Right lung (tissue), 10 donors: ENCODE measurements at places on chromosomes 3 and 15.
A peak's percentile ranks its signal among the peaks of the same experiment; 100 is the strongest.

- no peak for DNase-seq
Observed at GRCh38 chr3:76585794-76586392, 454.0 kb upstream of the ROBO2 start.

GRCh38 chr15:71195242-71195641 is 80.0 kb downstream of the THSD4 start:
- no peak for DNase-seq

DNA sequence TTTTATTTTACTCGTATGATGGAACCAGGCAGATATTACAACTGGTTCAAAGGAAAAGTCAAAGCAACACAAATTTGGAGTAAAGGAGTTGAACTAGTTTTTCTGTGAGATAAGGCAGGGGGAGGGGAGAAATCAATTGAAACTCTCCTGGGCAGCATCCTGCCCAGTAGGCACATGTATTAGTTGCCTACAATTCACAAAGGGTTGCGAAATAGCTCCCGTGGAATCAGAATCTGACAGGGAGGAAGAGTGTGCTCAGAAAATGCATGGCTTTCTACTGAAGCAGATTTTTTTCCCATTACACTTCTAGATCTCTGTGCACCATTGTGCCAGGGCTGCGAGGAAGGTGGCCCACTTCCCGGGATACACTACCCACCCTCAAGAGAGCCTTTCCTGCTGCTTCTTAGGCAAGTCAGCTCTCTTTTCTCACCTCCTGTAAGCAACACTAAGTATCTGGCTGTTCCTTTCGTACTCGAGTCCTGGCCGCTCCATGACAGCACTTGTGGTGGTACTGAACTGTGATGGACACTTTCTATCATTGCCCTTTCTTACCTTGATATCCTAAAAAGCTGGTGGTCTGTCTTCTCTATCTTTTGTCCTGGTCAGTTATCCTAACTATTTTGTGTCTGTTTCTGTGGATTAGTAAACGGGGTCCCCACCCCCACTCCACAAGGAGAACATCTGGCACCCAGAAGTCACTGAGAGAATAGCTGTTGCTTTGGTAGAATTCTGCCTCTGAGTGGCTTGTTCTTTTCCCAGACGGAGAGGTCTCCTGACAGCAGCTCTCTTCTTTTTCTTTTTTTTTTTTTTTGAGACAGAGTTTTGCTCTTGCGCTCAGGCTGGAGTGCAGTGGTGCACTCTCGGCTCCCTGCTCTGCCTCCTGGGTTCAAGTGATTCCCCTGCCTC is 74.8 kb downstream of the RPL39L start:
- DNase-seq: peak; percentile 26

DNA sequence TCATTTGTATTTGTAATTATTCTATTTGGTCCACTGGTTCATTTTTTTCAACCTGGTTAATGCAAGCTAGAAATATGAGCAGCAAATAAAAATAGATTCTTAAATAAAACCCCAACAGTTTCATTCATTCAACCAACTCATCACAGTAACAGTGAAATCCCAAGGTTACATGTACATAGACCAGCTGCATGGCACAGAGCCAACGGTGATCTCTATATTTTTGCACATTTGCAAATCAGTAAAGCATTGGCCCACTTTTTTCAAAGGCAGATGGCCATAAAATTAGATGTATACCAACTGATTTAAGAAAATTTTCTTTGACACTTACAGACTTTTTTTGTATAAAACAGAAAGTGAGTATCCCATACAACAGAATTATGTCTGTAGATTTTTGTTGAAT is 49.3 kb downstream of the STRIT1 start:
- DNase-seq: peak; percentile 5

GRCh38 chr3:115671761-115672455 is 48.6 kb downstream of the GAP43 start:
- no peak for DNase-seq

DNA sequence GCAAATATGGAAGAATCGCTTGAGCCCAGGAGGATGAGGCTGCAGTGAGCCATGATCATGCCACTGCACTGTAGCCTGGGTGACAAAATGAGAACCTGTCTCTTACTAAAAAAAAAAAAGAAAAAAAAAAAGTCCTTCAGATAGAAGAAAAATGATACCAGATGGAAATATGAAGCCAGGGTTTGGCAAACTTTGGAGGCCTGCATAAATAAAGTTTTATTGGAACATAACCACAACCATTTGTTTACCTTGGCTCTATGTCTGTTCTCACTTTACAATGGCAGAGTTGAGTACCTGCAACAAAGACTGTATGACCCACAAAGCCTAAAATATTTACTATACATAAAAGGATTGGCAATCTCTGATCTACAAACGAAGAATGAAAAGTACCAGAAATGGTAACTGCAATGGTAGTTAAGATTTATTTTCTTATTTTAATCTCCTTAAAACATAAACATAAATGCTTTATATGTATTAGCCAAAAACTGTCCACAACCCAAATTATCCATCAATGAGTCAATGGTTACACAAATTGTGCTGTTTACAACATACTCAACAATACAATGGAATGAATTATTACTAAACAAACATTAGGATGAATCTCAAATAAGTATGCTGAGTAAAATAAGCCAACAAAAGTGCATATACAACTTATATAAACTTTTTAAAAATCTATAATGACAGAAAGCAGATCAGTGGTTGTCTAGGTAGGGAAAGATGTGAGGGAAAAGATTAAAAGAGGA is 41.8 kb downstream of the GOLGB1 start:
- no peak for DNase-seq

GRCh38 chr3:72996473-72997333 is at the start of gene PPP4R2:
Gene PPP4R2, plus strand, starts transcription at chr3:72996811. Its CDS starts 227 bp downstream, at chr3:72997038.
- DNase-seq: peak; percentile 91

DNA sequence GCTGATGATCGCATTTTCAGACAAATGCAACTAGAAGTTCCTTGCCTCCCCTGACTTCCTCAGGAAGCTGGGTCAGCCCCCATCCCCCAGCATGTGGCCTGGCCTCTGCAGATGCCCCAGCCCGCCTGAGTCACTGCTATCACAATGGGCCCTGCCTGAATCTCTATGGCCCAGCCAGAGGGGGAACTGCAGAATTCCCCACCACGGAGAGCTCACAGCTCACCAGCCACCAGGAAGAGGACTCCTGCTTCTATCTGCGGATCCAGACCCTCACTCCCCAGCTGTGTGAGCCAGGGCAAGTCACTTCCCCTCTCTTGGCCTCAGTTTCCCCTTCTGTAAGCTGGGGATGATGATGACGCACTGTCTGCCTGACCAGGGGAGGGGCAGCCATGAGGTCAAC is 6.9 kb downstream of the PLXND1 start:
- no peak for DNase-seq

DNA sequence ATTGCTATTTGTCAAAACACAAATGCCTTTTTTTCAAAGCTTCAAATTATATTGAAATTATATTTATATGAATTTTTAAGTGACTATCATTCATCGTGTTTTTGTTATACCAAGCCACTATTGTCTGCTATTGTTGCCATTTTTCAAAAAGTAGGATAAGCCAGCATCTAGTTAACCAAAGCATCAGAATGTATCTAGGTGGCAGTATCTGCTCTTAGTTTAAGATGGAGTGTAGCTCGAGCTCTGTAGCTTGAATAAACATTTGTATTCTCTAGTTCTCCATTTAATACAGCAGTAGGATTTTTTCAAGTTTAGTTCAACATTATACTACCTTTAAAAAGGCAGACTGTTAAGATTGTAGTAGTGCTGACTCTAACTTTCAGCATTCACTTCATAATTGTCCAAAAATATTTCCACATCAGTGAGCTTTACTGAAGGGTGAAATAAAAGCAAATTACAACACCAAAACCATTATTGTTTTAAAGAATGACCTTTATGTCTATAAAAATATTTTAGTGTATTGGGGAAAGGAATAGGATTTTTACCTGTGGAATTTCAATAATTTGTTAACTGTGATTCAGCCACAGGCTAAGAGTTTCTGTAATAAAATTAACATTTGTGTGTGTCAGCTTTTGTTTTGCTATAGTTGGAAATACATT is 19.6 kb upstream of the C15orf61 start:
- no peak for DNase-seq

GRCh38 chr15:81957698-81958097 is 88.1 kb downstream of the MEX3B start:
- no peak for DNase-seq

GRCh38 chr3:188348435-188349244 is 194.7 kb downstream of the LPP start:
- peak; percentile 46 for DNase-seq

GRCh38 chr15:61755467-61755866 is 304.8 kb downstream of the VPS13C start:
- no peak for DNase-seq

- peak; percentile 75 for DNase-seq
Observed at GRCh38 chr15:70092464-70093027, 5.2 kb downstream of the TLE3 start.

DNA sequence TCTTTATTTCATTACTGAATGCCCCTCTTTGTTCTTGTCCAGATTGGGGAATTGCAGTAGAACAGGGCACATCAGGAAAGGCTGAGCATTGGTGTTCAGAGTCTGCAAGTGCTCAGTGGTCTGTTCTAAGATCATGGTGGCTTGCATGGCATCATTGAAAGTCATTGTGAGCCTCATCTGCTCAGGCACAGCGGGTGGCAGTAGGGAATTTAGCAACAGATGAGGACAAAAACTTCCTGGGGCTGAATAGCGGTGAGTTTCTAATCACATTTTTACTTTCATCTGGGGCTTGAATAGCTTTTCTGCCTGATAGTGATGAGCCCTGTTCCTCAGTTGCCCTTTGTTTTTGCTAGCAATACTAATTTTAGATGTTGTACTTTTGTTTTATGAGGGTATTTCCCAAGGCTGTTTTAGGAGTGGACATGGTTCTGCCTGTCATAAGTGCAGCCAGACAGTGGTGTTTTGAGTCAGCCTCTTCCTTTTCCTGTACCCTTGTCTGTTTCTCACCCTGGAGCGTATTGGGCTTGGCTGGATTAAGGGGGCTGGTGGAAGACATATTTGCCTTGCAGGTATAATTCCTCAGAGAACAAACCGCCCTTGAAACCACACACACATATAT is 127.2 kb upstream of the IL12A start:
- DNase-seq: no peak

DNA sequence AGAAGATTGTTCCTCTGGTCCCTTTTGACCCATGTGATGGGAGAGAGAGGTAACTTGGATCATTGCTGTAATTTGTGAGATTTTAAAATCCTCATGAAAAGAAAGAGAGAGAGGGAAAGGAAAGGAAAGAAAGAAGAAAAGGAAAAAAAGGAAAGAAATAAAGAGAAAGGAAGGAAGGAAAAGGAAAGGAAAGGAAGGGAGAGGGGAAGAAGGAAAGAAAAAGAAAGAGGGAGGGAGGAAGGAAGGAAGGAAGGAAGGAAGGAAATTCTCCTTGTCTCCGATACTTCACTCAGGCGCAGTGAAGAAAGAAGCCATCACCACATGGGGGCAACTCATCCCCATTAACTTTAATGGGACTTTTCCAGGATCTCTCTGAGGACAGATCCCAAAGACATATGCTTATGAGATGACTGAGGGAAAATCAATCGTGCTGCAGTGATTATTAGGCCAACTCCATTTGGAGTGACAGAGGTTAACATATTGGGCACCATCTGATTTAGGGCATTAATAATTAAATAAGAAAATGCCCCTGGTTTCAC is 123.0 kb downstream of the MEGF11 start:
- DNase-seq: no peak

DNA sequence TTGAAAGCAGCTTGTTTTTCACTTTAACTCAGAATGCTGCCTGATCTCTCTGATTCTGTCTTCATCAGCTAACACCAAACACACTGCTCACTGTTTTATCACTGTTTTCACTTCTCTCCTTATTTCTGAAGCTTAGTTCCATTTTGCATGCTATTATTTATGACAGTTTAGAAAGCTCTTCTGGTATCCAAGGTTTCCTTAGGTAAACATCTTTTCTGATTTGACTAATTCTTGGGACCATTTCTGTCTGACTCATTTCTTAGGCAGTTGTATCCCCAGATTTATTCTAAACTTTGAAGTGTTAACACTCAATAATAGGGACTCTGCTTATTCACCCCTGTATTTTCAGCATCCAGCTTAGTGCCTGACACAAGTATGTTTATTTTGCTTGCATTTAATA is 167.7 kb downstream of the BCHE start:
- no peak for DNase-seq

- DNase-seq: no peak
Observed at GRCh38 chr3:16506884-16507577, 6.5 kb downstream of the RFTN1 start.

GRCh38 chr3:193593668-193594030 is 641 bp downstream of the OPA1 start:
- DNase-seq: no peak

GRCh38 chr3:173892547-173892946 is 495.0 kb downstream of the NLGN1 start:
- DNase-seq: no peak

DNA sequence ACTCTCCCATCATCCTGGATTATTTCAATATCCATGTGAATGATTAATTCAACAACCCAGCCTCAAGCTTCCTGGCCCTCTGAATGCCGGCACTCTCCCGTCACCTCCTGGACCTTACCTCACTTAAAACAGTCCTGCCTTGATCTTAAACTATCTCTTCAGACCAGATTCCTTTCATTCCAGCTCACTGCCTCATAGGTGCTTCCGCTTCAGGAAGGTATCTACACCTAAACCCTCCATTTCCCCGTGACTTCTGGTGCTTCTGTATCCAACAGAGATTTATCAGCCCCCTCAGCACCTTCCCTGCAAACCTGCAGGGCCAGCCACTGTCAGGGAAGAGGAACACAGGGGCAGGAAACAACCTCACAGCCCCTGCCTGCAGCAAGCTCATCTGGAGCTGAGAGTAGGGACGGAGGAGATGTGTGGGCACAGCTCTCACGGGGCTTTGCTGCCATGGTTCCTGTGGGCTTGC is 98.9 kb upstream of the TJP1 start:
- no peak for DNase-seq

- no peak for DNase-seq
Observed at GRCh38 chr3:37029516-37030163, 36.3 kb downstream of the MLH1 start.

- peak; percentile 42 for DNase-seq
Observed at GRCh38 chr3:147945968-147946519, 536.9 kb downstream of the ZIC1 start.

- no peak for DNase-seq
Observed at GRCh38 chr3:81496407-81497104, 264.9 kb downstream of the GBE1 start.

GRCh38 chr15:77775373-77775772 is 142.7 kb upstream of the LINGO1 start:
- DNase-seq: no peak

DNA sequence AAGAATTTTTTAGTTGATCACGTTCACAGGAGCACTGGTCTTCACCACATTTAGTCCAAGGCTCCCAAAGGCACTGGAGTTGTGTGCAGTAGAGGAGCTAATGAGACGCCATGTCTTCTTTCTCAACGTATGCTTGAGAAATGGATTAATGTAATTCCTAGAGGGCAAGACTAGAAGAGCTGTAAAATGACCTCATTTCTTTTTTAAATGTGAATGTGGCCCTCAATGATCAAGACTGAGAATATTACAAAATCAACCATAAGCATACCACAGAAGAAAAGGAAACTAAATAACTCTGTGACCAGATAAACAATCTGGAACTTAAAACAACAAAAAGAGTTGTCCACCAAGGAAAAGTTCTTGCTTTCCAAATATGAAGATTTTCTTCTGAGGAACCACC is 112.1 kb upstream of the THBS1 start:
- no peak for DNase-seq

- DNase-seq: no peak
Observed at GRCh38 chr3:17738921-17739320, 3.5 kb downstream of the TBC1D5 start.
